ENCODE measurements at places on chromosomes 7 and 10.

DNA sequence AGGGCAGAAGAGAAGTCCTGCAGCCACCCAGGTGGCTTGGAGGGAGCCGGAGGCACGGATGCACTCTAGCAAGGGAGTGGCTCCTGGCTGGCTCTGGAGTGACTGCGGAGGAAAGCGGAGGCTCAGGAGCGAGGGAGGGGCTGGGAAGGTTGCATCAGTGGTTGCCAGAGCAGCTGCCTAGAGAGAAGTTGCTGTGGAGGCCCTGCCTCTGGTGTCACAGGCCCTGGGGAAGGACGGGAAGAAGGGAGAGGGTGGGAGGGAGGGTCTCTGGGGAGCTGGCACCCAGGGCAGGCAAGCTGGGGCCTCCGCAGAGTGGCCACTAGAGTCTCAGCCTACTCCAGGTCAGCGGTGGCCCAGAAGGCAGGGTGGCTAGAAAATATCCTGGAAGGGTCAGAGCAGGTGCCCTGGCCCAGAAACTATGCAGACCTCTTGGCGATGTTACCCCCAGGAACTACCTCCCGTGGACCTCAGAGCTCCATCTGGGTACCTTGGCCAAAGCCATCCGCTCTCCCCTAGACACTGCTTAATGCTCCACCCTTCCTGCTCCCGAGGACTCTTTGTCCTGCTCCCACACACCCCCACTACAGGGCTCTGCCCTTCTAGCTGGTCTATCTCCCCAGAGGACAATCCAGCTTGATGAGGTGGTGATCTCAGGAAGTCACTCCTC is 164.3 kb downstream of the NRF1 start:
- DNase-seq: no peak

GRCh38 chr10:11921800-11922392 is 98.7 kb downstream of the PROSER2 start:
- DNase-seq: no peak

DNA sequence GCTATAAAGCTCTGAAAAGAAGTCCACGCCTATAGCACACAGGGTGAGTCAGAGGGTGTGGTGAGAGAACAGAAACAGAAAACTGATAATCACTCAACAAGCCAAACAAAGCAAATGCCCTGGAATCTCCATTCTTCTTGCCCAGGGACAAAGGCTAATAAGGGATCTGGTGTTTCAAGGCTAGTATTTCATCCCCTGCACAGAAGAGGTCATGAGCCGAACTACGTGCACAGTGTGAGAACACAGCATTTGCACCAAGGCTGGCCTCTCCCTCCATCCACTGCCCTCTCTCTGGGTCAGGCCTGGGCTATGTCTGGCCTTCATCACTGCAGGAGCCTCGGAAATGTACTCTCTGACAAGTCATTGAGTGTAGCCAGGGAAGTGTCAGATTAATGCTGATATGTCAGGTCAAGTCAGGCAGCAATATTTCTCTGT is 42.7 kb downstream of the PRR15 start:
- DNase-seq: peak; percentile 60

- DNase-seq: no peak
Observed at GRCh38 chr10:114770009-114770408, 51.6 kb upstream of the FHIP2A start.

DNA sequence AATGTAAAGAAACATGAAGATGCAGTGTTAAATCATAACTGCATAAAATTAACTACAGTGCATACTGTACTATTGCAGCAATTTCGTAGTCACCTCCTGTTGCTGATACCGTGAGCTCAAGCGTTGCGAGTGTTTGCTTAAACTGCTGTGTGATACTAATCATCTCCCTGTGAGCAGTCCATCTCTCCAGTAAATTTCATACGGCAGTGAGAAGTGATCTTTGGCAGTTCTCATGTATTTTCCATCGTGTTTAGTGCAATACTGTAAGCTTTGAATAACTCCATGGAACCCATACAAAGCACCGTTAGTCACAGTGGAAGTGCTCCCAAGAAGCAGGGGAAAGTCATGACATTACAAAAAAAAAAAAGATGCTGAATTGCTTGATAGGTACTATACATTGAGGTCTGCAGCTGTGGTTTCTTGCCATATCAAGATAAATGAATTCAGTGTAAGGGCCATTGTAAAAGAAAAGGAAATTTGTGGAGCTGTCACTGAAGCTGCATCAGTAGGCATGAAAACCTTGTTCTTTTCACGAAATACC is 360.4 kb downstream of the EXOC4 start:
- DNase-seq: no peak

- no peak for DNase-seq
Observed at GRCh38 chr7:26167303-26167934, 15.4 kb downstream of the NFE2L3 start.

- DNase-seq: no peak
Observed at GRCh38 chr7:137984181-137985041, 17.5 kb downstream of the CREB3L2 start.

DNA sequence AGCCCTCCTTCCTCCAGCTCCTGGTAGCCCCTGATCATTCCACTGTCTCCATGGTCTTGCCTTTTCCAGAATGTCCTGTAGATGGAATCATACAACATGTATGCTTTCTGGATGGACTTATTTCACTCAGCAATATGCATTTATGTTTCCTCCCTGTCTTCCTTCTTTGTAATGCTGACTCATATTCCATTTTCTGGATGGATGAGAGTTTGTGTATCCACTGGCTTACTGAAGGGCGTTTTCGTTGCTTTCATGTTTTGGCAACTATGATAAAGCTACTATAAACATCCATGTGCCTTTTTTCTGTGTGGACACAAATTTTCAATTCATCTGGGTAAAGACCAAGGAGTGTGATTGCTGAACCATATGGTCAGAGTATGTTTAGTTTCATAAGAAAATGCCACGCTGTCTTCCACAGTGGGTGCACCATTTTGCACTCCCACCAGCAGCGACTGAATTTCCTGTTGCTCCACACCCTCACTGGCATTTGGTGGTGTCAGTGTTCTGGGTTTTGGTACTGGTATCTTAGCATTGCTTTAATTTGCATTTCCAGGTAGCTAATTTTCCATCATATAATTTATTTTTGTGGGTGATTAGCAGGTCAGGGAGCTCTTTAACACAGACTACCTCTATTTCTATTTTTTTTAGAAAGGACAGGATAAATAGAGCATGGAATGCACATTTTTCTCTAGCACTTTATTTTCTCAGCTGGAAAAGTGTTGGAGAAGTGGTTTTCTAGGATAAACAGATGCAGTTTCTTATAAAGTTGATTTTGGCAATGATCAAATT is 252.2 kb downstream of the WDR37 start:
- peak; percentile 15 for DNase-seq

GRCh38 chr10:96891840-96892239 is 59.7 kb downstream of the LCOR start:
- no peak for DNase-seq

DNA sequence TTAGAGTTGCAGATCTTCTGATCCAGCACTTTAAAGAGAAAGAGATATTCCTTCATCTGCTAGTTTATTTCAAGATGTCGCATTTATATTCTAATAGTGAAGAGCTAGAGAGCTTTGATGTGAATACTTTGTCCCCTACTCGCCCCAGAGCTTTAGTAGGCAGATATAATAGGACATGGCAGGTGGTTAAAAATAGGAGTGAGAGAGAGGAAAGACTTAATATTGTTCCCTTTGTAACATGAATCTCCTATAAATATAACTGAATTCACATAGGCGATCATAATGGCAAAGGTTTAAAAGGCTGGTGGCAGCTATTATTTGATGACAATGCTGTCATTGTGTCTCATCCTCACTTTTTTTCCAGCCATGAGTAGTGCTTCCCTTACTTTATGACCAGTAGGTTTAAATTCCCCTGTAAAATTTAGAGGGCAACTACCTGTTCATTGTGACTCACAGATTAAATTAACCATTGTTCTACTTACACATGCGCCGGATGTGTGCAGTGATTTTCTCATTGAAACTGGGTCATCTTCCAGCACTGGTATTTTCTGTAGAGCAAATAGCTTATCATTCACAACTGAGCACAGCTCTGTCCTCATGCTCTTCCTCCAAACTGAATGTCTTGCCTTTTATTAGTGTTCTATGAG is 906.7 kb upstream of the CELF2 start:
- DNase-seq: no peak

- DNase-seq: peak; percentile 65
Observed at GRCh38 chr7:99193527-99194220, 14.2 kb downstream of the KPNA7 start.

GRCh38 chr7:93949423-93949822 is 27.9 kb downstream of the GNG11 start:
- peak; percentile 79 for DNase-seq

DNA sequence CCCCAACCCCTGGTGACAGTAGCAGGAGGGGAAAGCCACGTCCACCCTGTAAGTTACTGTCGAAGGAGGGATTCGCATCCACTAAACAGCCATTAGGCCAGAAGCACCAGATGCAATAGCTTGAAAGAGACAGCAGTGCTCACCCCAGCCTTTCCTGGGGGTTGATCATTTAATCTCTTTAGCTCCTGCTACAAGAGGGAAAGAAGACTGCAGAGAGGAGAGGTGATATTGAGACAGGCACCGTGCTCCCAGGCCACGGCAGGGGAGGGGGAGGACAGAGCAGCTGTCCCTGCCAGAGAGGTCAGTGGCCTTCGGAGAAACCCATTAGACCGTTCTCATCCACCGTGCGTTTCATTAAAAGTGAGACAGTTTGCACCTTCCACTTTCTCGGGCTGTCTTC is 148.3 kb downstream of the CDH23 start:
- no peak for DNase-seq

DNA sequence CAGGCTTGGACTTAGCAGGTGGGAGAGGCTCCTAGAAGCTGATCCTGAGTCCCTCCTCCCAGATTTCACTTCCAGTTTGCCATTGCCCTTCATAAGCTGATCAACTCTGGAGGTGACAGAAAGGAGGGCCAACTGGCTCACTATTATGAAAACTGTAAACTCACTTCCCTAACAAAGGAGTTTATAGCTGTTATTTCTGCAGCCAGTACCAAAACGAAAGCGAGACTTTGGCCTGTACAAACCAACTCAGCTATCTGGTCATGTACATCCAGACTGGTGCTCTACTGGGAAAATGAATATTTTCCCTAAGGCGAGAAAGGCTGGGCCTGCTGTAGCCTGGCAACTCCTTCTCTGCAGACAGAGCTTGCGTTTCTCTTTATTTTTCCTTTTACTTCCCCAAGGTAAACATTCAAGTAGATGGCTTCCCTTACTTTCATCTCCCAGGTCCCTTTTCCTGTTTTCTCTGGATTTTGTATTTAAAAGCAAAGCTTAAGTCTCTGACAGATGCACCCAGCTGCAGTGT is 54.7 kb downstream of the GALNT17 start:
- DNase-seq: no peak

DNA sequence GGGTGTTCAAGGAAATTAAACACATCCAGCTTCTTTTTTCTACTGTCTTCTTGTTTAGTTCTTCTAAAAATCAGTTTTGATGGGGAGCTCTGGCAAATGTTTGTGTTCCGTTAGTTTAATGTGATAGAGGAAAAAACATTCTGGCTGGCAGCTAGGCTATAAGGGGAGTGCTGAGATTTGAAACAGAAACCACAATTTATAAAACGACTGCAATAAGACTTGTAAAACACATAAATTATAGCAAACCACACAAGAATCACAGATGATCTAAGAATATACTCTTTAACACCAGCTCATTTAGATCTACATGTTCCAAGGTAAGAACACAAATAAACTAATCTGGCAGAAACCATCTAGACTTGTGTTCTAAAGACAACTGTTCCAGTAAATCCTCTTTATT is 425.5 kb downstream of the CNTNAP2 start:
- no peak for DNase-seq

DNA sequence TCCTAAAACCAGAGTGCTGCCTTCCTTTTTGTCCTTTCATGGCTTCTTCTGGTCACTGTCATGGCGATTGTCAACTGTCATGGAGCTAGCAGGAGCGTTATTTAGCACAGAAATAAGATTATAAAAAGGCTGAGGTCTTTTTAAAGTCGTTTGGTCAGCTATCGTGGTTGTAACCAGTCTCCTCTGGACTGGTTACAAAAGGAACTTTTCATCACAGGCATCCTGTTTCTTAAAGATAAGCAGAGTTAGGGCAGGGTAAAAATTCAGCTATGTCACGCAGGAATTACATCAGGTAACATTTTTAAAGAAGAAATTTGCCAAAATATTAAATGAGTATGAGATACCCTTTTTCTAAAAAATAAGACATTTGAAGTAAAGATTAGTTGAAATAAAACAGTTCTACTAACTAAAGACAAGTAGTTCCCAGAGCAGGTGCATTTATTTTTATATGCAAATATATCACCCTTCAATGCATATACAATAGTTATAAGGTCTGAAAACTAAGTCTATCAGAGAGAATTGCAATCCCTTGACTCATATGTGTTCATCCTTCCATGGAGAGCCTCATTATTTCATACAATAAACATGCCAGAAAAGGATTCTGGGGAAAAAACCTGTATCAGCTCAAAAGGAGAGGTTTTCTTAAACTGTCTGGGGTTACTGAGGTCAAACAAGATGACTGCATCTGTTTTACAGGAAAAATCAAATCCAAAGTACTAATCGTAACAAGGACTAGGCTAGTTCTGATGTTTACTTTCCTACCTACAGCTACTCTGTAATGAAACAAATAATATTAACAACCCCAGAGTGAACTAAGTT is 20.9 kb downstream of the FAM24A start:
- no peak for DNase-seq

GRCh38 chr7:36795451-36796021 is 71.2 kb upstream of the AOAH start:
- DNase-seq: no peak

All from astrocyte of the hippocampus (primary cell).